ENCODE measurements at places on chromosomes 7 and 10. TPM values are rescaled to one million over a fixed set of nuclear protein-coding genes. Genes with fewer than 3 reads are reported as not detected.

C10orf105 gene
- total RNA-seq, result not detected

- H3K27ac ChIP-seq, result no peak overlapping the region
- no peaks in the 10 kb centered on the region for H3K27me3 ChIP-seq
- DNase-seq, result no peak
- H3K4me3 ChIP-seq, result no peak overlapping the region
- peaks cover 23% of the 10 kb centered on the region for H3K4me1 ChIP-seq
- H3K36me3 ChIP-seq, result no peaks in the 10 kb centered on the region
Measured at GRCh38 chr7:140631021-140631420, 9.6 kb downstream of the DENND2A start.

ASZ1 gene
- total RNA-seq, result not detected

SUMF2 gene
- 161 TPM for total RNA-seq

GRCh38 chr7:116971869-116972268 lies 18.6 kb downstream of the ST7 start:
- no peak overlapping the region for H3K27ac ChIP-seq
- no peaks in the 10 kb centered on the region for H3K36me3 ChIP-seq
- no peak overlapping the region for H3K4me3 ChIP-seq
- H3K27me3 ChIP-seq, result no peaks in the 10 kb centered on the region

GRCh38 chr7:11748884-11749283 lies 83.1 kb downstream of the THSD7A start:
- H3K36me3 ChIP-seq, result no peaks in the 10 kb centered on the region
- DNase-seq, result peak; percentile 18
- H3K4me1 ChIP-seq, result no peaks in the 10 kb centered on the region
- no peaks in the 10 kb centered on the region for H3K27me3 ChIP-seq
- no peak overlapping the region for H3K4me3 ChIP-seq
- H3K27ac ChIP-seq, result no peak overlapping the region

DNA sequence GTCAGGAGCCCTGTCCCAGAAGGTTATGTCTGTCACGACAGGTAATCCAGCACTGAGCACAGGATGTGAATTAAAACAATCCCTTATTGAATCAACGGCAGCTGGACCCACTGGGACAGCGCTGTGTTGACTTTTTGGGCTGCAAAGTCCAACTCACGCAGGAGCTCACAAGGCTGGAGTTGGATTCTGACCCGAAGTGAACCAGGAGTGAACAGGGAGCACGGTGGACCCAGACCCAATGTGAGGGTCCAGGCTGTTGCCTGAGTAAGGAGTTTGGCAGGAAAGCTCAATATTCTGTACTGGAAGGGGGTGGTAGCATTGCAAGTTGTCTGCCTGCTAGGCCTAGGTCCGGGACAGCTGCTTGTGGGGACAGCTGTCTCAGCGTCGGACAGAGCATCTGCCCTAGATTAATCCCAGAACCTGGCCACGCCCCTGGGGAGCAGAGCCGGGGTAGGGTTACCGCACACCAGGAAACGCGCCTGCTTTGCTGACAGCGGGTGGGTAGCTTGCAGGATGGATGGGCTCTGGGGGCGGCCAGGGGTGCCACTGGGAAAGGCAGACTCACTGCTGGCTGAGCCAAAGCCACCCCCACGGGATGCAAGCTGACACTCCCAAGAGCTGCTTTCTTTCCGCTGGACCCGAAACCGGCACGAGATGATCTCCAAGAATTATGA lies 24.0 kb downstream of the COL26A1 start:
- peak; percentile 40 for DNase-seq
- H3K36me3 ChIP-seq, result no peaks in the 10 kb centered on the region
- H3K27me3 ChIP-seq, result no peaks in the 10 kb centered on the region

GRCh38 chr7:494259-494687 lies 25.4 kb downstream of the PDGFA start:
- no peak for DNase-seq
- H3K4me1 ChIP-seq, result no peaks in the 10 kb centered on the region
- no peak overlapping the region for H3K27ac ChIP-seq
- no peaks in the 10 kb centered on the region for H3K36me3 ChIP-seq
- H3K4me3 ChIP-seq, result no peak overlapping the region

- no peaks in the 10 kb centered on the region for H3K4me1 ChIP-seq
- no peaks in the 10 kb centered on the region for H3K27me3 ChIP-seq
- no peak overlapping the region for H3K27ac ChIP-seq
- H3K36me3 ChIP-seq, result no peaks in the 10 kb centered on the region
- DNase-seq, result no peak
Measured at GRCh38 chr7:152501506-152501905, 65.7 kb upstream of the KMT2C start.

DNA sequence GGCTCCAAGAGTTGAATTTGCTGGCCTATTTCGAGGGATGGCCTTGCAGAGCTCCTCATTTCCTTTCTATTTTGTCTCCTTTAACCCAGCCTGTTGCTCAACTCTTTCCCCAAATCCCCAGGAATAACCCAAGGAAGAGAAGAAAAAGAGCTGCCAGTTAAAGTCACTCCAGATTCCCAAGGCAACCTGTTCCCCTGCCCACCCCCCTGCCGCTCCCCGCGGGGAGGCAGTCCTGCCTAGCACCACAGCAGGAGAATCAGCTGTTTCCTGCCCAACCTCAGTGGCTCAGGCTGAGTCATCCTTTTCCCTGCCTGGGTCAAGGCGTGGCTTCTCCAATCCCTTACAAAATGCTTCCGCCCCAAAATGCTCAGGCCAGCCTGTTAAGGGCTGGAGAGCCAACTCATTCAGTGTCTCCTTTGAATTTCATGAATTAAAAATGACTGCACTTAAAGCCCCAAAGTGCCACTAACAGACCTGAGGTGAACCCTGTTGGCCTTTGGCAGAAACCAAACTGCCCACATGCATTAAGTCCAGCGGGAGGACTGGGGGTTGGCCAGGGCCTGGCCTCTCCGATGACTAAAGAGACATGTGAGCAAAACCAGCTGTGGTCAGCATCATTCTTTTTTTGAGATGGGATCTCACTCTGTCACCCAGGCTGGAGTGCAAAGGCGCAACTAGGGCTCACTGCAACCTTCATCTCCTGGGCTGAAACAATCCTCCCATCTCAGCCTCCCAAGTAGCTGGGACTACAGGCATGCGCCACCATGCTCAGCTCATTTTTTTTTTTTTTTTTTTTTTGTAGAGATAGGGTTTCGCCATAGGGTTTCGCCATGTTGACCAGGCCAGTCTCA lies 83.2 kb upstream of the KIF5B start:
- DNase-seq, result peak; percentile 79
- no peak overlapping the region for H3K4me3 ChIP-seq
- H3K4me1 ChIP-seq, result no peaks in the 10 kb centered on the region
- H3K27me3 ChIP-seq, result no peaks in the 10 kb centered on the region
- peak overlapping the region; percentile 30 for H3K27ac ChIP-seq

GRCh38 chr10:95509251-95509650 lies 51.9 kb downstream of the SORBS1 start:
- H3K4me3 ChIP-seq, result no peak overlapping the region
- peaks cover 8% of the 10 kb centered on the region for H3K4me1 ChIP-seq

GRCh38 chr10:846126-846685 lies 85.3 kb downstream of the LARP4B start:
- peak overlapping the region; percentile 19 for H3K27ac ChIP-seq
- H3K36me3 ChIP-seq, result no peaks in the 10 kb centered on the region
- no peaks in the 10 kb centered on the region for H3K27me3 ChIP-seq
- no peak overlapping the region for H3K4me3 ChIP-seq
- no peak for DNase-seq
- peaks cover 12% of the 10 kb centered on the region for H3K4me1 ChIP-seq

RBM20 gene
- total RNA-seq, result 4.0 TPM

TAC1 gene
- total RNA-seq, result 0.48 TPM

DNA sequence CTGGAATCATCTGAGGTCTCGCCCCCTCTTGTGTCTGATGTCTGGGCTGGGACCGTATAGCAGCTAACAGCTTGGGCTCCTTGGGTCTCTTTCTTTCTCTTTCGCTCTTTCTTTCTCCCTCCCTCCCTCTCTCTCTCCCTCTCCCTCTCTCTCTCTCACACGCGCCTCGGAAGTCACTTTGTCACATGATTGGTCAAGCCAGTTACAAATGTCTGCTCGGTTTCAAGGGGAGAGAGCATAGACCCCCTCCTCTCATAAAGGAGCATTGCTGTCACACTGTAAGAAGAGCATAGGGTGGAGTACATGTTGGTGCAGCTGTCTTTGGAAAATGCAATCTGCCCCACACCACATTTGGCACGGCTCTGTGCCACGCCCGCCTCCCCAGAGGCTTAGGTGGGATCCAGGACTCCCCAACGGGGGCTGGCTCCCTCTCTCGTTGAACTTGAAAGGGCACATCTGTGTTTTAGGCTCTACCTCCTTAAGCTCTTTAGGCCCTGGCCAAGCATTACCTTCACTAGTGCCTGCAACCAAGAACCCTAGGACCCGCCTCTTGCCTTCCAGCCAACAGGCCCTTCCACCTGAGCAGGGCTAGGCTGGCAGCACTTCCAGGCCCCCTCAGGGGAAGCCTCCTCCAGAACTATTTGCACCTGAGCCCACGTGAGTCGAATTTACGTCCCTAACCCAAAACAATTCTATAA lies 61.9 kb upstream of the CACUL1 start:
- no peak for DNase-seq
- H3K4me1 ChIP-seq, result no peaks in the 10 kb centered on the region
- H3K4me3 ChIP-seq, result no peak overlapping the region
- no peak overlapping the region for H3K27ac ChIP-seq
- H3K27me3 ChIP-seq, result no peaks in the 10 kb centered on the region

OR2A42 gene
- not detected for total RNA-seq

MCU gene
- 41.7 TPM for total RNA-seq

CTNNA3 gene
- total RNA-seq, result 25.9 TPM

TAS2R4 gene
- total RNA-seq, result 2.6 TPM

GRCh38 chr10:58177362-58177947 lies 90.2 kb downstream of the IPMK start:
- no peaks in the 10 kb centered on the region for H3K36me3 ChIP-seq
- H3K27ac ChIP-seq, result no peak overlapping the region
- no peaks in the 10 kb centered on the region for H3K27me3 ChIP-seq
- H3K4me1 ChIP-seq, result no peaks in the 10 kb centered on the region

- H3K36me3 ChIP-seq, result no peaks in the 10 kb centered on the region
- DNase-seq, result no peak
- no peak overlapping the region for H3K27ac ChIP-seq
- H3K4me3 ChIP-seq, result no peak overlapping the region
Measured at GRCh38 chr10:125165584-125166573, 5.5 kb upstream of the CTBP2 start.

GRCh38 chr7:147509541-147510200 lies 1080.9 kb upstream of the C7orf33 start:
- no peaks in the 10 kb centered on the region for H3K36me3 ChIP-seq
- peak overlapping the region; percentile 26 for H3K27ac ChIP-seq
- DNase-seq, result no peak
- H3K27me3 ChIP-seq, result no peaks in the 10 kb centered on the region
- H3K4me1 ChIP-seq, result no peaks in the 10 kb centered on the region
- H3K4me3 ChIP-seq, result no peak overlapping the region

DNA sequence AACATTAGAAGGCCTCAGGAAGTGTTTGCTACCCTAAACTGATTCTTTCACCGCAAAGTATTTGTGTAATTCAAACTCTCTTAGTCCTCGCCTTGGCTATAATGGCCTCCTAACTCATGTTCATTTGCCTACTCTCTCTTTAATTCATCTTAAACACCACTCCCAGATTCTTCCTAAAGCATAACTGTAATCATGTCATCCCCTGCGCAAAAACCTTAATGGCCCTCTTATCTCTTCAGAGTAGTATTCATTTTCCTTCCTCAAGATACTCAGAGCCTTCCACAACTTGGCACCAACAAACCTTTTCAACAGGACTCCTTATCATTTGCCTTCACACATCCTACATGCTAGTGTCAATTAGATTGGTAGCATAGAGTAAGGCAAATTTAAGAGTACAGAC lies 42.9 kb downstream of the CSTF2T start:
- no peak for DNase-seq
- no peak overlapping the region for H3K4me3 ChIP-seq
- no peaks in the 10 kb centered on the region for H3K36me3 ChIP-seq
- H3K27me3 ChIP-seq, result no peaks in the 10 kb centered on the region
- H3K27ac ChIP-seq, result no peak overlapping the region

FAM25G gene
- total RNA-seq, result not detected

DNA sequence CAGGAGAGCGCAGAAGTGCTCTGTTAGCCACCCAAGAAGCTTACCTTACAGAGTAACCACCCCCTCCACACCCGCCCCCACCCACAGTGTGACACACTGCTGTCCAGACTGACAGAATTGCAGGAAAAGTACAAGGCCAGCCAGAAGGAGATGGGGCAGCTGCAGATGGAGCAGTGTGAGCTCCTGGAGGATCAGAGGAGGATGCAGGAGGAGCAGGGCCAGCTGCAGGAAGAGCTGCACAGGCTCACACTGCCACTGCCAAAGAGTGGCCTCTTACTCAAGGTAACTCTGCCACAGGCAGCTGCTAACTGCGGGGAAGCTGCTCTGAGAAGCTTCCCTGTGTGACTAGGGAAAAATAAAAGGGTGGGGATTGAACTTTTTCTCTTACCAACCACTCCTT lies 17.6 kb downstream of the CCDC136 start:
- H3K36me3 ChIP-seq, result no peaks in the 10 kb centered on the region
- no peaks in the 10 kb centered on the region for H3K27me3 ChIP-seq
- H3K4me1 ChIP-seq, result no peaks in the 10 kb centered on the region
- H3K4me3 ChIP-seq, result no peak overlapping the region

DNA sequence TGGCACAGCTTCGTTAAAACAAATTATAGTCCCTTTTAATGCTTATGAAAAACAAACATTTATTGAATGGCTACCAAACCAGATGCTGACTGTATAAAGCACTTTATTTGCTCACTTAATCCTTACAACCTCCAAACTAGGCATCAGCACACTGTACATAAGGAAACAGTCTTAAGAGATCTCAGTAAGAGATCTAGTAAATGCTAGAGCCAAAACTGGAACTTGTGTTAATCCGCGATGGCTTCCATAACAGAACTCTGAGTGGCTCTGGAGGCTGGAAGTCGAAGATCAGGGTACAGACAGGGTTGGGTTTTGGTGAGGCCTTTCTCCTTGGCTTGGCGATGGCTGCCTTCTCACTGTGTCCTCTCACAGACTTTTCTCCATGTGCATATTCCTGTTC lies 27.0 kb downstream of the PDZD8 start:
- no peak for DNase-seq
- no peaks in the 10 kb centered on the region for H3K27me3 ChIP-seq
- no peak overlapping the region for H3K27ac ChIP-seq

DNA sequence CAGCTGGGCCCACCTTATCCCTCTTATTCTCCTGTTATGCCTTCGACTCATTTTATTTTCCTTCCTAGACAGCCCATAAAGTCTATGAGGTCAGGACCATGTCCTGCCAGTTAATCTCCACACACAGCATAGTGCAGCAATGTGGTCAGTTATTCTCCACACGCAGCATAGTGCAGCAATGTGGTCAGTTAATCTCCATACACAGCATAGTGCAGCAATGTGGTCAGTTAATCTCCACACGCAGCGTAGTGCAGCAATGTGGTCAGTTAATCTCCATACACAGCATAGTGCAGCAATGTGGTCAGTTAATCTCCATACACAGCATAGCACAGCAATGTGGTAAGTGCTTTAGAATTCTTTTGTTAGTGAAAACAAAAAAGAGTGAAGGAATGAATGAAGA lies 77.8 kb downstream of the TEX36 start:
- H3K27ac ChIP-seq, result peak overlapping the region; percentile 72
- H3K36me3 ChIP-seq, result no peaks in the 10 kb centered on the region
- no peak overlapping the region for H3K4me3 ChIP-seq
- H3K4me1 ChIP-seq, result no peaks in the 10 kb centered on the region

GRCh38 chr7:47147213-47147631 lies 434.7 kb downstream of the TNS3 start:
- H3K4me3 ChIP-seq, result no peak overlapping the region
- no peaks in the 10 kb centered on the region for H3K36me3 ChIP-seq

Data from hepatocyte (in vitro differentiated cells).